AG04450 (cell line): ENCODE measurements at places on chromosomes 4 and X. TPM values are rescaled to one million over a fixed set of nuclear protein-coding genes. Genes with fewer than 3 reads are reported as not detected.
A peak's percentile ranks its signal among the peaks of the same experiment; 100 is the strongest.

DNA sequence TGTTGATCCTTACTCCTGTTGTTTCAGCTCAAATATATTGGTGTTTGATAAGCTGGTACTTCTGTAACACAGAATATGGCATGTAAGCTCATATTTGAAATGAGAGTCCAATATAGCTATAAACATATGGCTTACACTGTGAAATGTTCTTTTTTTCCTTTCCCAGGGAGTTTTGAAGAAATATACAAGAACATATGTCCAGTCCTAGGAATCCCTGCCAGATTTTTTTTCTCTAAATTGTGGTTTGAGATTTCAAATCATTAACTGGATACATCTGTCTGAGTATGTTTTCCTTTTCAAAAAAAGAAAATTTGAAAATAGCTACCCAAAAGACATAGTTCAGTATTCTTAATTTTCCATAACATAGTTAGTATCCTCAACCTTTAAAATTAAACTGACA lies 60.2 kb downstream of the HMGB2 start:
- DNase-seq, result peak; percentile 32

- DNase-seq, result no peak
Observed at GRCh38 chrX:109886122-109886761, 116.7 kb upstream of the TMEM164 start.

DNA sequence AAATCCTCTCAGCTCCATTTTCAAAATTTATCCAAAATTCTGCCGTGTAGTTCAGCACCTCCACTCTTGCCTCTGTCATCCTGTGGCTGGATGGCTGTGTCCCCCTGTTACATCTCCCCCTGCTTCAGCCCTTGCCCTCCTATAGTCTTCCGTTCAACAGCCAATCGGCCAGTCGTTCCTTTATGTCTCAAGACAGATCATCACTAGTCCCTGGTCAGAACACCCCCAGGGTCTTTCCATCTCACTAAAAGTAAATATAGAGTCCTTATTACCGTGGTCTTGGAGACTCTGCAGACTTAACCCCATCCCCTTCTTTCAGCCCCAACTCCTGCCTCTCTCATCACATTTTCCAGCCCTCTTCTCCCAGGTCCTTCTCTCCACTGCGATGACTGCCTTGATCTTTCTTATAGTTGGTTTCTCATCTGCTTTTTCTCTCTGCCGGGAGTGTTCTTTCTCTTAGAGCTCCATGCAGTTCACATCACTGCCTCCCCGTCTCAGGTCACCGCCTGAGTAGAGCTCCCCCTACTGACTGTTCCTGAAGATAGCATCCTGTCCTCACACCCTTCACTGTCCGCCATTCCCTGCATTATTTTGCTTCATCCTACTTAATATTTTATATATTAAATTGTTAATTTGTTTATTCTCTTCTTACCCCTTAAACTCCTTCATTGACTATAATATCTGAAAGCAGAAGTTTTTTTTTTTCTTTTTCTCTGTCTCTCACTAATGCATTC lies 736.9 kb upstream of the MAGEB2 start:
- DNase-seq, result no peak

GRCh38 chrX:35890699-35891098 lies 28.8 kb upstream of the CFAP47 start:
- no peak for DNase-seq

DNA sequence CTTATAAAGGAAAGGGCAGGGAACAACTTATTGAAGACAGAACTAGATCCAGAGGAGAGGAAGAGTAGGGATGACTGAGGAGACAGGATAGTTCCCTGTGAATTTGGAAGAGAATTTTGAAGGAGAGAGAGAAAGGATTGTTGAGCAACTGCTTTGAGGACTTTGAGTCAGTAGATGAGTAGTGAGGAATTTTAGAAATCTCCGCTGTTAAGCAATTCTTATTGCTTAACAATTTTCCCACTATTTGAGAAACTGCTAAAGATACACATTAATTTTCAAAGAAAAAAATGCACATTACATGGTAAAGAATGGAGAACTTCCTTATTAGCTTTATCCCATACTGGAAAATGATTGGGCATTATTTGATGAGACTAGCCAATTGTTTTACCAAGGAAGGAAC lies 116.3 kb upstream of the NRK start:
- DNase-seq, result no peak

DNA sequence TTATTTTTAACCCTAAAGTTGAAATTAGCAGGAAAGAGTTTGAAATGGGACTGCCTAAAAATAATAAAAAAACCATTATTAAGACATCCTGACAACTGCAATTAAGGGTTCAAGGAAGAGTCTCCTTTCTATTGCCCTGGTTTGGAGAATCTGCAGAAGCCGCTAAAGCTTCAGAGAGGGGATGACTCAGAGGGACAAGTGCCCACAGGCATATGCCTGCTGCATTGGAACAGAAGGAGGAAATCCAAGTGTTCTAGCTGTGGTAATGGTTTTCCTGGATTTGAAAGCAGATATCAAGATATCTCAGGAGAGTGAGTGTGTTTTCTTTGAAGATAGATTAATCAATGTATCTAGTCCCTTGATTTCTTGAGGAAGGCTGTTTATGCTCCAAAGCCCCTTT lies 235.1 kb upstream of the TAPT1 start:
- DNase-seq, result no peak

DNA sequence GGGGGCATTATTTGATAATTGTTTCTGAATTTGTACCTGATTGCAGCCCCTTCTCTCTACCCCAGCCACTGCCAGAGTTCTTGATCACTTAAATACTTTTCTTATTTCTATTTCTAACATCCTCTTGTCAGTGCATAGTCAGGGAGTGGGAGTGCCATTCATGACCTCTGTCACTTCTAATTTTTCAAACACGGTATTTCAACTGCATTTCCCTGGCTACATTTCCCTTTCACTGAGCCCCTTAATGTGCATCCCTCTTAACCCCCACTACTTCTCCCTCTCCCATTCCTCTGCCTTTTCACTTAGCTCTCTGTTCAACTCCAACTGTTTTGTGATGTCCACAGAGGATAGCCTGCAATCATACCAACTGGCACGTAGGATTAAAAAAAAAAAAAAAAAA lies 128.3 kb upstream of the NAP1L5 start:
- DNase-seq, result no peak

DNA sequence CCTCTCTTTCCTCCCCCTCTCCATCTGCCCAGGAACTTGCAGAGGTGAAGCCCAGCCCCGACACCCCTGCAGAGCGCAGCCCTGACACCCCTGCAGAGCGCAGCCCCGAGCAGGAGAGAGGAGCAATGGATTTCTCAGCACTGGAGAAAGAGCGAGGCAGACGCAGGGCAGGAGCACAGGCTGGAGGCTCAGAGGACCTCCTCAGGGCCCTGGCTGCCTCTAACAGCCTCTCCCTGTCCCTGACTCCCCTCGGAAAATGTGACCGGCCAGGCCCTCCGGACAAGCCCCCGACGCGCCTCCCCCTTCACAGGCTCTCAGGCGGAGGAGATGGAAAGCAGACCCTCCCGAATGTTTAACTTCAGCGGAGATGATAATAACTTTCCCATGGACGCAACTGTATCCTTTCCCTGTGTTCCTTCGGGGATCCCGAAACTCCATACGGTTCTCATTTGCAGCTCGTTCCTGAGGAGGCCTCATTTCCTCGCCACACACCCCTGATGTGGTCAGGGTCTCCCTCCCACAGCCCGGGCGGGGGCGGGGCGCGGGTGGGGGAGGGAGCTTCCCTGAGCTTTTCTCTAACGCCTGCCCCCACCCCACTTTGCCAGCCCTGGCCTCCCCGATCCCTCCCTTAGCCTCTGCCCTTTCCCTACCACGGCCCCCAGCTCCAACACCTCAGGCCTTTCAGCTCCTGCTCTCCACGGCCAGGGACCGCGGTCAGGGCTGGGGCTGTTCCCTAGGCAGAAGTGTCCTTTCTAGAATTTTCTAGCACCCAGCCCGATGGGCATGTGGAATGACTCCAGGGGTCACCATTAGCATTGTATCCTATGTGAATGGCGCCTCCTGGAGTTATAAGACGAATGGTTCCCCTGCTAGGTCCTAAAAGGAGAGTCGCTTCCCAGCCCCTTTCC lies 201.1 kb upstream of the BCOR start:
- no peak for DNase-seq

- DNase-seq, result peak; percentile 60
Observed at GRCh38 chrX:2696698-2697215, 5.7 kb downstream of the CD99 start.

- DNase-seq, result no peak
Observed at GRCh38 chrX:142036116-142036515, 132.4 kb downstream of the MAGEC1 start.

GRCh38 chr4:67744561-67745283 lies 9.5 kb downstream of the GNRHR start:
- no peak for DNase-seq

GRCh38 chrX:140817943-140818342 lies 108.4 kb downstream of the LINC00632 start:
- no peak for DNase-seq

DNA sequence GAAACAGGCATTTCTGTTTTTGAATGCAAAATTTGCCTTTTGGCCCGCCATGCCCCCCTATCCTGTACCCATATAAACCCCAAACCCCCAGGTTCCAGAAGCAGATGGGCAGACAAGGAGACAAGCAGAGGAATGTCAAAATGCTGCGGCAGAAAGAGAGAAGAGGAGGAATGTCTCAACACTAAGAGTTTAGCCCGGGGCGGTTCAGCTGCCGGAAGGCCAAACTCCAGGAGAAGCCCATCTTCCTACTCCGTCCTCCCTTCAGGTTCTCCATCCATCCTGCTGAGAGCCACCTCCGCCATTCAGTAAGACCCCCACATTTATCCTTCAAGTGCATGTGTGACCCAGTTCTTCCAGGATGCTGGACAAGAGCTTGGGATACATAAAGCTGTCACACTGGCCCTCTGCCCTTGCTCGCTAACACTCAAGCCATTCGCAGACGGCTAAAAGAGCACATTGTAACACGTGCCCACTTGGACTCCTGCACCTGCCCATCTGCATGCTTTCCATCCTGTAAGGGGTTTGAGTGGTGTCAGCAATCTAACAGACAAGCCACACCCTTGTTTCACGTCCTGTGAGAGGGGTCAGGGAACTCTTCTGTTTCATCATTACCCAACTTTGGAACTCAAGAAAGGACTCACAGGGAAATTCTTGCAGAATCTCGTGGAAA lies 31.3 kb downstream of the TLR10 start:
- DNase-seq, result no peak

- no peak for DNase-seq
Observed at GRCh38 chr4:68465058-68465457, 17.8 kb downstream of the TMPRSS11E start.

DNA sequence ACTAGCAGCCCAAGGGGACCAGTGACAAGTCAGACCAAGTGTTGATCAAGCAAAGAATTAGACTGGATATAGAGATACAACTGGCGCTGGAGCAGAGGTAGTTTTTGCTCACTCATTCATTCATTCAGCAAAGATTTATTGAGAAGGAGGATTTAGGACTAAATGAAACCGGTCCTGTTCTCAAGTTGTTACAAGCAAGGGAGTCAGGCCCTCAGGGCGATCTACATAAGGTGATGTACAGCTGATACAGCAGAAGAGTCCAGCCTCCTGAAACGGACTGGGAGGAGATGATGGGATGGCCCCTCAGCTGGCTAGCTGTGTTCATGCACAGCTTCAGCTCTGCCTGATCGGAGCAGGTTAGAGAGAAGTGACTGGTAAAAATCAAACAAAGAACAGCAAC lies 242.4 kb downstream of the FBXW7 start:
- DNase-seq, result no peak

The DCHS2 gene
- polyA plus RNA-seq, result not detected in 2 replicates

The MND1 gene
- 0.97 and 2.2 TPM in 2 replicates for polyA plus RNA-seq

The CXCL11 gene
- polyA plus RNA-seq, result 0.05 and 0.09 TPM in 2 replicates

The RHOH gene
- polyA plus RNA-seq, result not detected in 2 replicates

The GJB1 gene
- polyA plus RNA-seq, result not detected in 2 replicates

The GIMD1 gene
- polyA plus RNA-seq, result not detected in 2 replicates

The AKAP14 gene
- not detected in 2 replicates for polyA plus RNA-seq

The BCOR gene
- polyA plus RNA-seq, result 5.4 and 8.6 TPM in 2 replicates

The OCIAD2 gene
- 46.4 and 55.0 TPM in 2 replicates for polyA plus RNA-seq

The STPG2 gene
- not detected in 2 replicates for polyA plus RNA-seq
